ENCODE measurements at places on chromosomes 11 and 22. TPM values are rescaled to one million over a fixed set of nuclear protein-coding genes. Genes with fewer than 3 reads are reported as not detected.

Gene IGLL1
- total RNA-seq: not detected

Gene RBMXL2
- not detected for total RNA-seq

Gene SPI1
- 25.9 TPM for total RNA-seq

Gene SLC43A3
- total RNA-seq: 35.9 TPM

Gene RAG2
- not detected for total RNA-seq

Gene ARHGAP8
- 51.5 TPM for total RNA-seq

Gene OR52I2
- total RNA-seq: not detected

Gene OR2AT4
- total RNA-seq: not detected

GRCh38 chr11:111299101-111300026 is 1.0 kb downstream of the POU2AF3 start:
- peak; percentile 73 for DNase-seq

DNA sequence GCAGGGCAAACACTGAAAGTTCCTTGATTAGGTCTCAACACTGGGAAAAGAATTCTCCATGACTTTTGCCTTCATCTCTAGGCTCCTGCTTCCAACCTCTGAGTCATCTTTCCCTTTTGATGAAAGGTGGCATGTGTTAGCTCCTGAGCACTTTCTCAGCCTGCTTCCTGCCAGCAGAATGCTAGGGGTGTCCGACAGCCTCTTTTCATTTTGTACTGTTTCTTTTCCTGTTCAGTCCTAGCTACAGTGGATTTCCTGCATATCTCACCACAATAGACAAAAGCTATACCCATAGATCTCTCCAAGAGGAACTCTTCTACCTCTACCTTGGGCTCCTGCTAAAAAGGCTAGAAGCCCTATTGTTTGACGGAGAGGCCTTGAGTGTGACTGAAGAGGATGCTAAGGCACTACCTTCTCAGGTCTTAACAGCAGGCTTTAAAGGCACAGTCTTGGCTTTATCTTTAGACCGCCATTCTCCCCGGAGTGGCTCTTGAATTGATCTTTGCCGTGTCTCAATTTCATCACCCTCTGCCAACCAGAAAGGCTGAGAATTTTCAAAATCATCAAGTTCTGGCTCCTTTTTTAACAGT is 145.5 kb downstream of the RBFOX2 start:
- DNase-seq: no peak

DNA sequence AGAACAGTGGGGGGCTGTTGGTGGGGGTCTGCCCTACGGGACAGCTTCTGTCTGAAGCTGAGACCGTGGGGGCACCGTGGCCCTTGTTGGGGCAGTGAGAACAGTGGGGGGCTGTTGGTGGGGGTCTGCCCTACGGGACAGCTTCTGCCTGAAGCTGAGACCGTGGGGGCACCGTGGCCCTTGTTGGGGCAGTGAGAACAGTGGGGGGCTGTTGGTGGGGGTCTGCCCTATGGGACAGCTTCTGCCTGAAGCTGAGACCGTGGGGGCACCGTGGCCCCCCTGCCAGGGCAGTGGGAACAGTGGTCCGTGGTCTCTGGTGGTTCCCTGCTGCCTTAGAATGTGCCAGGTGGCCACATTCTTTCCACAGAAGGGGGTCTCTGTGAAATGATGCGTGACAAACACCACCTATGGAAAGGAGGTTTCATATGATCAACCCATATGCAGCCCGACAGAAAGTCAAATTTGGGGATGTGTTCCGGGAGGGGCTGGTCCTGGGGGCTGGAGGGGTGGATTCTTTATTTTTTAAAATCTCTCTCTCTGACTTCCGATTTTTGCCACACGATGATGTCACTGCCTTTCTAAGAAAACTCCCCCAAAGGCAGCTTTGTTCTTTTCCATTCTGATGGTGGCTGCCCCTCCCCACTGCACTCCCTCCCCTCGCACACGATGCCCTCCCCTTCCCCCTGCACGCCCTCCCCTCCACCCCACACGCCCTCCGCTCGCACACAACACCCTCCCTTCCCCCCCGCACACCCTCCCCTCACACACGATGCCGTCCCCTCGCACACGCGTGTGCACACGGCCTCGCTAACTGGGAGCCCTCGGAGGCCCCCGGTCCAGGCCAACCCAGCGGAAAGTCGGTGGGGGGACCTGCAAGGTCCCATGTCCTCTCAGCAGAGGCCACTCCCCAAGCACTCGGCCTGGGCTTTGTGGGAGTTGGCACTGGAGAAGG is 1186.5 kb downstream of the BRD1 start:
- no peak for DNase-seq

GRCh38 chr11:17384002-17384511 is 4.4 kb downstream of the KCNJ11 start:
- peak; percentile 83 for DNase-seq

DNA sequence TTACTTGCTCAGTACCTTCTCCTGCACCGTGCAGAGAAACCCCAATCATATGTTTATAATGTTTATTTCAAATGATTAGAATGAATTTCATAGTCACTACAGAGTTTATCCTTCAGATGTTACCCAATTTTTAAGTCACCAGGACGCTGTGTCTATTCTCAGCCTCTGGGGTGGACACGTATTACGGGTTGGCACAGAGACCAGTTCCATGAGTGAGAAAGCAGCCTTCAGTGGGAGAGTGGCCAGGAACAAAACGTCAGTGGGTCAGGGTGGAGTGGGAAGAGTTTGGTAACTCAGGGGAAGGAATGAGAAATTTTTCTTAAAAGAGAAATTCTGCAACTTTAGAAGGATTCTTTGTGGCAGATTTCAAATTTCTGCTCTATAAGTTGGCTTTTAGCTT is 77.1 kb upstream of the MTMR2 start:
- peak; percentile 60 for DNase-seq

- peak; percentile 4 for DNase-seq
These were observed 100.6 kb downstream of the WNT7B start for GRCh38 chr22:45876136-45877035.

GRCh38 chr22:44600207-44600785 is 101.7 kb upstream of the PRR5 start:
- DNase-seq: no peak

DNA sequence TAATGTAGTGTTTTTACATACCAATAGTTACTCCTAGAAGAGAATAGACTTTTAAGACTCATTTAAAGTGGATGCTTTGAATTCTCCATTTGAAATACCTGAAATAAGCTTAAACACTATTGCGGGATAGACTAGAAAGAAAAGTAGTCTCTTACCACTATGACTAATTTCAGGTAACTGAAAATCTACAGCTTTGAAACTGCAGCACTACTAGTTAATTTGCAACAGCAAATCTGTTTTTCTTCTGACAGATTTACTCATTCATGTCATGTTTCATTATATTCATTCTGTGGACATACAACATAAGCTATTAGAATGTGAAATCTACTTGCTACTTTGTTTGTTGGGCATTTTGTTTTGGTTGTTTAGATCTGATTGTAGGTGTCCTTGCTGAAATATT is 153.6 kb downstream of the MAML2 start:
- no peak for DNase-seq

DNA sequence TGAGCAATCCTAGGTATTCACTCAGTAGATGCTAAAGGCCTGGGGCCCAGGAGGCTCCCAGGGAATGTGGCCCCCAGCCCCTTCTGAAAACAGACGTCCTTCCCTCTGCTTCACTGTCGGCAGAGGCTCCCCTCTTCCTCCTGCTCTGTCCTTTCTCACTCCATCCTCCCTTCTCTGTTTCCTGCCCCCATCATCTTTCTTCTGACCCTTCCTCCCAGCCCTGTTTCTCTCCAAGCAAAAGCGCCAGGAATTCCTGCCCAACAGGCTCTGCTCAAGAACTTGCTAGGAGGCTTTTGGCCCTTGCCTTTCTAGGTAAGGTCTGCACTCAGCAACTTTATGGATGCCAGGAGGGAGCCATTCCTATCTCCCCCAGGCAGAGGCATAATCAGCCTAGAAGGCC is 300.5 kb downstream of the NTM start:
- DNase-seq: no peak

- no peak for DNase-seq
These were observed 1.9 kb upstream of the ANO9 start for GRCh38 chr11:443542-444199.

DNA sequence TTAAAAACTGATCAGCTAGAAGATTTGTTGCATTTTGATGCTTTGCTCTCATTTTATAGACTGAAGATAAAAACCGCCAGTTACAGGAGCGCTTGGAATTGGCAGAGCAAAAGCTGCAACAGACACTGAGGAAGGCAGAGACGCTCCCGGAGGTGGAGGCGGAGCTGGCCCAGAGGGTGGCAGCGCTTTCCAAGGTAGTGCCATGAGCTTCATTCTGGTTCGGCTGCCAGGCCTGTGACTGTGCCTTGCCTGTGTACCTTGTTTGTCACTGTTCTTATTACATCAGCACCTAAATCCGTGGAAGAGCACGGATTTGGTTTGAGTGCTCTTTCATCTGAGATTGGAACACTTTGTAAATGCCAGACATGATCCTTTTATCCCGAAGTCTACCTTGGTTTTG is 61.4 kb downstream of the PPFIA1 start:
- no peak for DNase-seq

DNA sequence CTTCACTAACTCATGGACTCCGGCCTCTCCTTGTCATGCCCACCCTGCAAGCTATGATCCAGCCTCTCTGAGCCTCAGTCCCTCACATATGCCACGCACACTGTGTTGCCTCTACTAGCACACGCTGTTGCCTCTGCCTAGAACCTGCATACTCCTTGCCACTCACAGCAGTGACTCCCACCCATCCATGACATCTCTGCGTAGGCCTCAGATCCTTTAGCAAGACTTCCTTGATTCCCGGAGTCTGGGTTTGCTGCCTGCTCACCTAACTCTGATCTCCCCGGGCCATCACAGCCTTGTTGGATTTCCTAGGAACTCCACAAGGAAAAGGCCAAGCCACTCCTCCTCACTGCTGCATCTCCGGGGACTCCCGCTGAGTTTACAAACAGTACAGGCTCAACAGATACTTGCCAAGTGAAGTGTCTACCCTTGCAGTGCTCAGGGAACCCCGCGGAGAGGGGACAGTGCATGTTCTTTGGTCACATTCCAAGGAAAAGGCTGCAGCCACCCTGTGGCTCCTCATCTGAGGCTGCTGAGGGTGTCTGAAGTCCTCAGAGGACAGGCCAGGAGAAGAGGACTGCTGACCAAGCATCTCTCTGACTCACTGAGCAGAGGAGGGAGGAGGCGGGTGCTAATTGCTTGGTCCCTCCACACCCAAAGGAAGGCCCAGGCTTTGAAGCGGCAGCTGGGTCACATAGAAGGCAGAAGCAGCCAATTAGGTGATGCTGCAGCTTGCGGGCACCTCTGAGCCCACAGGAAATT is 42.4 kb upstream of the NAV2 start:
- no peak for DNase-seq

- DNase-seq: no peak
These were observed 26.6 kb downstream of the RAB30 start for GRCh38 chr11:83044958-83045712.

DNA sequence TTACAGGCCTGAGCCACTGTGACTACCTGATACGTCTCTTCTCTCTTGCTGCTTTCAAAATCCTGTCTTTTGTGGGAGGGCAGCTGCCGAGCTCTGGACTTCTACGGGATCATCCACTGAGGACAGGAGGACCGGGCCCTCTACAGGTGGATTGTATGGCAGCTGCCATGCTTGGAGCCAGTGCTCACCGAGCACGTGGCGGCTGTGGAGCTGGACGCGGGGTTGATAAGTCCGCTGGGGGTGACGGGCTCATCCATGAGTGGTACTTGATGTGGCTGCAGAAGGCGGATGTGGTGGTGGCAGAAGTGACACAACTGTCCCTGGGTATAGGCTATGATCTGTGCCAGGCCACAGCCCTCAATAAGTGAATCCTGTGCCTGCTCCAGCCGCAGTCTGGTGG is 1.8 kb upstream of the CYP2D6 start:
- no peak for DNase-seq

- no peak for DNase-seq
These were observed 927 bp downstream of the PRCP start for GRCh38 chr11:82899186-82899820.

DNA sequence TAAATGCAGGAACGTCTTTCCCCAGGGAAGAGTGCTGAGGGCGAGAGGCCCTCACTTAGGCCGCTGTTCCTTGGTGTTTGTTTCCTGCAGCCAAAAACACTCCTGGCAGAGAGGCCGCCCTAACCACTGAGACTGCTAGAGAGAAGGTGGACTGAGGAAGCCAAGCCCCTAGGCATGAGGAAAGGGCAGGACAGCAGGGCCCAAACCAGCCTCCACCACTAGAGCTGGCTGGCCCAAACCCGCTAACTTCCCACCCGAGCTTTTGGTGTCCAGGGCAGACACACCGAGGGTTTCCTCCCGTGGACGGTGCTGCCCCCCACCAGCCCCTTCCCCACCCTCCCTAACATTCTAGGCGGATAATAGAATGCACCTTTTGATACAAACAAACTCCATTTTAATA is 6.0 kb downstream of the FGF19 start:
- DNase-seq: no peak

- no peak for DNase-seq
These were observed 134.1 kb downstream of the UVRAG start for GRCh38 chr11:75949023-75949672.

GRCh38 chr11:2655016-2655719 is 44.6 kb downstream of the KCNQ1OT1 start:
- no peak for DNase-seq

GRCh38 chr11:119478711-119479285 is 55.8 kb upstream of the THY1 start:
- DNase-seq: no peak
